NCI-H460 (cell line): ENCODE measurements at places on chromosomes 2 and 18. TPM values are rescaled to one million over a fixed set of nuclear protein-coding genes. Genes with fewer than 3 reads are reported as not detected.

The GATA6 gene
- 1.0 and 1.8 TPM in 2 replicates for total RNA-seq

The GALNT13 gene
- total RNA-seq: 30.7 and 35.1 TPM in 2 replicates

DNA sequence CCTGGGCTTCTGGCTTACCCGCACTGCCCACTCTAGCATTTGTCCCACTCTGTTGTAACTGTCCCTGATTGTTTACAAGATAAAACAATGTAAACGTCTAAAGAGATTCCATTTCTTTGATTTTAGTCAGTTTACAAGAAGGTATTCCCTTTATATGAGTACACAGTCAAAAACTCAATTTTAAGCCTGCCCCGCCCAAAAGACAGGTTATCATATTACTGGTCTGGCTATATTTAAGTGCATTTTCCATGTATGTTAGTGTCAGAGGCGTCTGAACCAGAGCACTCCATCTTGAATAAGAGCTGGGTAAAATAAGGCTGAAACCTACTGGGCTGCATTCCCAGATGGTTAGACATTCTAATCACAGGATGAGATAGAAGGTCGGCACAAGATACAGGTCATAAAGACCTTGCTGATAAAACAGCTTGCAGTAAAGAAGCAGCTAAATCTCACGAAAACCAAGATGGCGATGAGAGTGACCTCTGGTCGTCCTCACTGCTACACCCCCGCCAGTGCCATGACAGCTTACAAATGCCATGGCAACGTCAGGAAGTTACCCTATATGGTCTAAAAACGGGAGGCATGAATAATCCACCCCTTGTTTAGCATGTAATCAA lies 15.0 kb downstream of the GPR45 start:
- no peak for DNase-seq

- DNase-seq: no peak
These were observed 21.0 kb downstream of the FHL2 start for GRCh38 chr2:105377871-105378270.

The MOCOS gene
- total RNA-seq: 20.5 and 29.7 TPM in 2 replicates

DNA sequence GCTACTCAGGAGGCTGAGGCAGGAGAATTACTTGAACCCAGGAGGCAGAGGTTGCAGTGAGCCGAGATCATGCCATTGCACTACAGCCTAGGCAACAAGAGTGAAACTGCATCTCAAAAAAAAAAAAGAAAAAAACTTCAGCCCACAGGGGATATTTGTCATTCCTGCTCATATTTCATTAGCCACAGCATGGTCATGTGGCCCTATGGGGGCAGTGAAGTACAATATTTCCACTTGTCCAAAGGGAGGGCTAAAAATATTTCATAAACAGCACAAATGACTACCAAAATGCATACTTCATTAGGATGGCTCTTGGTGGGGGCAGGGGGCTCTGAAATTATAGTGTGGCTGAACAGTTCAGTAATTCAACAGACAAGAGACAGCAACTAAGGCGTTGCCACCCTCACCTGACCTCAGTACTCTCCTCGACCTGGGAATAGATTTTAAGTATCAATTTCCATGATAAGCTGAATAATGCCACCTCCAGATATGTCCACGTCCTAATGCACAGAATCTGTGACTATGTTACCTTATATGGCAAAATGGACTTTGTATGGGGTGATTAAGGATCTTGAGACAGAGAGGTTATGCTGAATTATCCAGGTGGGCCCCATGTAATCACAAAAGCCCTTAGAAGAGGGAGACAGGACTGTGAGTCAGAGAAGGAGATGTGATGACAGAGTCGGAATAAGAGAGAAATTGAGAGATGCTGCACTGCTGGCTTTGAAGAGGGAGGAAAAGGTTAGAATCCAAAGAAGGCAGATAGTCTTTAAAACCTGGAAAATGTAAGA lies 158.2 kb upstream of the CRIM1 start:
- no peak for DNase-seq
